ENCODE measurements at places on chromosomes 5 and 9.

DNA sequence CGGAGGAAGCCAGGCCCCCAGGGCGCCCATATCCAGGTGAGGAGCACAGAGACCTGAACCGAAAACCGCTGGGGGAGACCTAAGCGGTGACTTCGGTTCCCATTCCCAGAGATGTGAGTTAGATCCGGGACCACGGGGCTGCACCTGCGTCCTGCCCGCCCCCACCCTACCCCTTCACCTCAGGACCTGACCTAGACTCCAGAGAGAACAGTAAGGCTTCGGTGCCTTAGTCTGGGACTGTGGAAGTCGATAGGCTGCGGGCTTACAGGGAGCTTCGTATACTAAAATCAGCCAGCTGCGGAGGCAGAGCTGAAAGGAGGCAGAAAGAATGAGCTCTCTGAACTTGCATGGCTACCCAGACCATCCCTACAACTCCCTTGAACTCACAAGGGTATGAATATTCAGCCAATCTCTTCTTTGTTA lies 518 bp upstream of the FAM13B start:
- no peaks in the 10 kb centered on the region for H3K36me3 ChIP-seq
- no peak for DNase-seq
- no peaks in the 10 kb centered on the region for H3K27me3 ChIP-seq
- peaks cover 27% of the 10 kb centered on the region for H3K4me1 ChIP-seq
- H3K4me3 ChIP-seq, result peak overlapping the region; percentile 99

DNA sequence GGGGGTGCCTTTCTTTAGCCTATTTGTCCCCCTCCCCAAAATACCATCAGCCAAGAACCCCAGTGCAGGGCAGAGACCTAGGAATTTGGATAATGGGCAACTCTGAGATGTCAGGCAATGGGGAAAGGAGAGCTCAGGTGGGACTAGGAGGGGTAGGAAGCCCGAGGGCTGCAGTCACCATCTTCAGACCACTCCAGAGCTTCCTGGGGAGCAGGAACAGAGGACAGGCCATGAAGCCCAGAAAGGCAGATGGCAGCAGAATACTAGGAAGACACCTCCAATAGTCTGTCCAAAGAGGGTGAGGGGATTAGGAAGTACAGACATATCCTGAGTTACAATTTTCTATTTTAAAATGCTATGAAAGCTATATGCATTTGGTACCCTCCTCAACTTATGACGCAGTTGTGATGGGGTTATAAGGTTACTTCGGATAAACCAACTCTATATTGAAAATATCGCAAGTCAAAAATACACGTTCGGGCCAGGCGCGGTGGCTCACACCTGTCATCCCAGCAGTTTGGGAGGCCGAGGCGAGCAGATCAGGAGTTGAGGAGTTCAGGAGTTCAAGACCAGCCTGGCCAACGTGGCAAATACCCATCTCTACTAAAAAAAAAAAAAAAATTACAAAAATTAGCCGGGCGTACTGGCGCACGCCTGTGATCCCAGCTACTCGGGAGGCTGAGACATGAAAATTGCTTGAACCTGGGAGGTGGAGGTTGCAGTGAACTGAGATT lies 34.6 kb upstream of the IL17B start:
- H3K27ac ChIP-seq, result no peak overlapping the region
- peaks cover 33% of the 10 kb centered on the region for H3K4me1 ChIP-seq
- DNase-seq, result no peak
- H3K36me3 ChIP-seq, result no peaks in the 10 kb centered on the region
- H3K4me3 ChIP-seq, result no peak overlapping the region

DNA sequence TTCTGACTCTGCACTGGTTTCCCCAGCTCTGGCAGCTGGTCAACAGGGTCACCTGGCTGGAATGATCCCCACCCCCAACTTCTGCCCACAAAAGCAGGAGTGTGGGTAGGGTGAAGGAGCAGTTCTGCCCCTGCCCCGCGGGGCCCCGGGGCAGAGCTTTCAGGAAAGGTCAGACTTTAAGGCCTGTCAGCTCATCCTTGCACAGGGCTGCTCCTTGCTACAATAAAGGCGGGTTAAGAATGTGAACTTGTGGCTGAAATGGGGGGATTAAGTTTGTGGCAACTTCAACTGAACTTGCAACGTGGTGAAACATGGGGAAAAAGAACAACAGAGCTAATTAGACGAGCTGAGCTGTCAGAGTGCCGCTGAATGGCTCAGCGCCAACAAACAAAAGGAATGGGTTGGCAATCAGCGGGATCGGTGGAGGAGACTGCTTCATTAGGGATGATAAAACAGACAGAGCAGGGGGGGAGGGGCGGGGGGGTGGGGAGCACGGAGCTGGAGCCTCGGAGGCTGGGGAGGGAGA lies 50.8 kb downstream of the CRB2 start:
- H3K27ac ChIP-seq, result peak overlapping the region; percentile 4
- H3K4me1 ChIP-seq, result peaks cover 25% of the 10 kb centered on the region
- H3K27me3 ChIP-seq, result no peaks in the 10 kb centered on the region
- H3K4me3 ChIP-seq, result peak overlapping the region; percentile 23
- no peak for DNase-seq

DNA sequence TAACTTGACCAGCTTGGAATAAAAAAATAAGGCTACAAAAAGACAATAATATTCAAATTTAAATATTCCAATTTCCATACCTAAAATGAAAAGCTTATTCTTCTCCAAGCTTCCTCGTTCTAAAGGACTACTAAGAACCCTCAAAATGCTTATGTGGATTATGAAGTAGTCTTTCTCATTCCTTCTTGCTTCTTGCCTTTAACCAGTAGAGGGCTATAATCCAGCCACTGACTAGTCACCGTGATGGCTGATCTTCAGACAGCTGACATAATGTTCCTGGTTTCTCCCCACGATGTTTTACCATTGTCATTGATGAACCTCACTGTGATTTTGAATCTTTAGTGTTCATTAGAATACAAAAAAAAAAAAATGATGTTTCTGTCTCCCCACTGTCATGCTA lies 515.3 kb downstream of the TLE1 start:
- peaks cover 15% of the 10 kb centered on the region for H3K27me3 ChIP-seq
- no peak overlapping the region for H3K4me3 ChIP-seq
- no peak for DNase-seq
- no peaks in the 10 kb centered on the region for H3K36me3 ChIP-seq

DNA sequence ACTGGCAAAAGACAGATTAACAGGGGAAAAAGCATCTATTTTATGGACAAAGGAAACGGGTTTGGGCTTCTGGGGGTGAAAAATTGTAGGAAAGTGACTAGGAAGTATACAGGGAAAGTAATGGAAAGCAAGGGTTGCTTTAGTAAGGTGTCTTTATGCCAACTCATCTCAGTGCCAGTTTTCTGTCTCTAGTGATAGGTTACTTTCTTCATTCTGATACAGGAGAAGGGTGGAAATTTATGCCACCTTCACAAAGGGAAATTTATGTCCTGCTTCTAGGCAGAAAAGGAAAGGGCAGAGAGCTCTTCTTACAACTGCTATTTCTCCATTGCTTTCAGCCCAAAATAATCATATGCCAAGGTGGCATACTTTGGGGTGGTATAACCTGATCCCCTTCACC lies 20.1 kb upstream of the ERMP1 start:
- no peak for DNase-seq
- H3K36me3 ChIP-seq, result no peaks in the 10 kb centered on the region
- H3K4me3 ChIP-seq, result no peak overlapping the region

DNA sequence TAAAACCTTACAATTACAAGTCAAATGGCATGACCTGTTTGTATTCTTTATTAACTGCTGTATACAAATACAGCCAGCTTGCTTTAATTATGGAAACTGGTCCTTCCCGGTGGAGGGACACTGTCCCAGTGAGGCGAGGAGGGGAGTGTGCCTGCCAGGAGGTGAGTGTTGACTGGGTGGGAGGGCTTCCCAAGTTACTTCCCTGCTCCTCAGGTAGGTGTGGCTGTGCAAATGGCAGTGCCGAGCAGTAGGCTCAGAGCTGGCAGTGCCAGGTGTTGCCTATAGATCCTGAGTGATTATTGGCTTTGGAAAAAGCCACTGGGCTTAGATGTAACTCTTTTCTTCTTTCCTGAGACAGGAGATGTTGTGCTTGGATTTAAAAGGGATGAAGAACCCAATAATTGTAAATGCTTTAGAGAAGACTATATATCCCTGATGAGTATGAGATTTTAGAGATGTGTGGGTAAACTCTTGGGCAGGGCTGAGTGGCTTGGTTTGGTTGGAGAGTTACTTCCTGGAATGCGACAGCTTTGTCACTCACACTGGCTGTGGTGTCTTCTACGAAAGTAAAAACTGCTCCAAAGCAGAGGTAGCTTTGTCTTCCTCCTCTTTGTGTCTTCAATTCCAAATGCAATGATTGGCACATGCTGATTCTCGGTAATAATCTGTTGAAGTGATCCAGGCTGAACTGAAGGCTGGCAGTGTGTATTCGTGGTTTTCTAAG lies 43.7 kb downstream of the GLRX start:
- peaks cover 19% of the 10 kb centered on the region for H3K36me3 ChIP-seq
- no peaks in the 10 kb centered on the region for H3K27me3 ChIP-seq
- H3K4me3 ChIP-seq, result no peak overlapping the region
- no peak for DNase-seq

- H3K27ac ChIP-seq, result no peak overlapping the region
- no peak for DNase-seq
- no peaks in the 10 kb centered on the region for H3K36me3 ChIP-seq
- no peak overlapping the region for H3K4me3 ChIP-seq
- H3K4me1 ChIP-seq, result no peaks in the 10 kb centered on the region
- no peaks in the 10 kb centered on the region for H3K27me3 ChIP-seq
Observed at GRCh38 chr5:153101235-153102180, 389.0 kb upstream of the GRIA1 start.

GRCh38 chr9:127908660-127908926 lies 8.2 kb downstream of the ST6GALNAC4 start:
- H3K4me1 ChIP-seq, result peaks cover 27% of the 10 kb centered on the region
- no peaks in the 10 kb centered on the region for H3K27me3 ChIP-seq
- H3K27ac ChIP-seq, result no peak overlapping the region
- H3K36me3 ChIP-seq, result peaks cover 5% of the 10 kb centered on the region
- DNase-seq, result no peak
- H3K4me3 ChIP-seq, result no peak overlapping the region

- no peak overlapping the region for H3K4me3 ChIP-seq
- no peaks in the 10 kb centered on the region for H3K27me3 ChIP-seq
- no peak for DNase-seq
- H3K27ac ChIP-seq, result no peak overlapping the region
Observed at GRCh38 chr5:100423330-100423729, 111.8 kb upstream of the FAM174A start.

- DNase-seq, result no peak
- no peak overlapping the region for H3K4me3 ChIP-seq
- no peaks in the 10 kb centered on the region for H3K36me3 ChIP-seq
- peak overlapping the region; percentile 57 for H3K27ac ChIP-seq
- no peaks in the 10 kb centered on the region for H3K27me3 ChIP-seq
Observed at GRCh38 chr5:106940986-106941385, 729.8 kb downstream of the EFNA5 start.

- peaks cover 3% of the 10 kb centered on the region for H3K36me3 ChIP-seq
- no peak overlapping the region for H3K27ac ChIP-seq
- H3K4me1 ChIP-seq, result no peaks in the 10 kb centered on the region
- H3K4me3 ChIP-seq, result no peak overlapping the region
- DNase-seq, result no peak
Observed at GRCh38 chr9:8534828-8535227, 735.2 kb upstream of the DMAC1 start.

DNA sequence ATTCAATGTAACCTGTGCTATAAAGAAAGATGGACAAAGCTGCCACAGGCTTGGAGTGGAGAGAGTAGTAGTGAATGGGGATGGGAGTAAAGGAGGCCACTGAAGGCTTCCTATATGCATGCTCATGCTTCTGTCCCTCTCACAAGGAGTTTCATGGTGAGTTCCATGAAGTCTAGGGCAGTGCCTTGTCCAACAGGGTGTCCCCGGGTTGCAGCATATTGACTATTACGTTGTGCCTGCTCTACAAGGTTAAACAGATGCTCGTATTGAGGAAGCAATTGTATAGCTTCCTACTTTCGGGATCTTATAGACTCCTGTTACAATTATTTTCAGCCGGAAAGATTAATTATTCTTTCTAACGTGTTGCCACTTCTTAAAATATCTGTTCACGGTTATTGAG lies 129.1 kb upstream of the PIK3R1 start:
- no peak overlapping the region for H3K27ac ChIP-seq
- no peak for DNase-seq
- peaks cover 9% of the 10 kb centered on the region for H3K4me1 ChIP-seq
- peaks cover 3% of the 10 kb centered on the region for H3K36me3 ChIP-seq
- peaks cover 7% of the 10 kb centered on the region for H3K27me3 ChIP-seq
- no peak overlapping the region for H3K4me3 ChIP-seq

GRCh38 chr5:78162253-78162862 lies 132.1 kb downstream of the AP3B1 start:
- no peaks in the 10 kb centered on the region for H3K27me3 ChIP-seq
- H3K36me3 ChIP-seq, result peaks cover 19% of the 10 kb centered on the region
- no peak overlapping the region for H3K4me3 ChIP-seq
- DNase-seq, result no peak
- no peaks in the 10 kb centered on the region for H3K4me1 ChIP-seq

- H3K36me3 ChIP-seq, result no peaks in the 10 kb centered on the region
- H3K27me3 ChIP-seq, result no peaks in the 10 kb centered on the region
- no peak overlapping the region for H3K4me3 ChIP-seq
- no peaks in the 10 kb centered on the region for H3K4me1 ChIP-seq
- no peak overlapping the region for H3K27ac ChIP-seq
Observed at GRCh38 chr5:96562614-96563013, 99.6 kb upstream of the CAST start.

DNA sequence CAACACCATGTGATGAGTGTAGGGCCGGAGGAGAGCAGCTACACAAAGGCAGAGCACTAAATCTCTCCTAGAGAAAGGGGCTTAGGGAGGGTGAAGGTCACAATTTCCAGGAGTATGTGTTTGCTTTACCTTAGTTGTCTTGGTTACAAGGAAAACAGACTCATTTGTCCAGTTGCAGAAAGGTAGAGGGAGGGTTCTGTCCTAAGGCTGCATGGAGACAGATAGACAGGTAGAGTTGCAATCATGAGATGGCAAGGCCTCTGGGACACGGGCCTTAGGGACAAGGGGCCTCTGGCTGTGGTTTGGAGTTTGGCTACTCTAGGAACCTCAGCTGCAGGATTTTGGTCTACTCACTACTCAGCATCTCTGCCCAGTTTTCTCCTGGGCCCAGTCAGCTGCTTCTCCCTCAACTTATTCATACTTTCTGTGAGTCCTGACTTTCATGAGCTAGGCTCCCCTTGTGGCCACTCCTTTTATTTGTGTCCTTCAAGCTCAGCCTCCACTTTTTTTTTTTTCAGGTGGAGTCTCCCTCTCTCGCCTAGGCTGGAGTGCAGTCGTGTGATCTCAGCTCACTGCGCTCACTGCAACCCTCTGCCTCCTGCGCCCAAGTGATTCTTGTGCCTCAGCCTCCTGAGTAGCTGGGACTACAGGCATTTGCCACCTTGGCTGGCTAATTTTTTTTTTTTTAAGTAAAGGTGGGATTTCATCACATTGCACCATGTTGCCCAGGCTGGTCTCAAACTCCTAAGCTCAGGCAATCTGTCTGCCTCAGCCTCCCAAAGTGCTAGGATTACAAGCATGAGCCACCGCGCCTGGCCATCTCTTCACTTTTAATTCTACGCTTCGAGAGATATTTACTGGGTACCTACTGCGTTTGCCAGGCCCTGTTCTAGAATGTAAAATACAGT lies 76.6 kb downstream of the PTPDC1 start:
- H3K27ac ChIP-seq, result peak overlapping the region; percentile 30
- no peaks in the 10 kb centered on the region for H3K27me3 ChIP-seq
- no peak overlapping the region for H3K4me3 ChIP-seq
- H3K36me3 ChIP-seq, result no peaks in the 10 kb centered on the region
- DNase-seq, result no peak

All from type B pancreatic cell (in vitro differentiated cells).